ENCODE measurements at places on chromosomes 4 and X. TPM values are rescaled to one million over a fixed set of nuclear protein-coding genes. Genes with fewer than 3 reads are reported as not detected.

Gene SORCS2
- 1.2 TPM for total RNA-seq

DNA sequence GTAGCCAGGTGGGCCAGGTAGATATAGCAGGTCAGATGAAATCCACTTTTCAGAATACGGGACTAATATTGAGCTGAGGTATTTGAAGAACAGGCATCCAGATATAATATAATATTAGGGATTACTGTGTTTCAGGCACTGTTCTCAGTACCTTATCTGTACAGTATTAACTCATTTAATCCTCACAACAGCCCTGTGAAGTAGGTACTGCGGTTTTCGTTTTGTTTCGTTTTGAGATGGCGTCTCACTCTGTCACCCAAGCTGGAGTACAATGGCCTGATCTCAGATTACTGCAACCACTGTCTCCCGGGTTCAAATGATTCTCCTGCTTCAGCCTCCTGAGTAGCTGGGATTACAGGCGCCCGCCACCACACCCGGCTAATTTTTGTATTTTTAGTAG, 129.6 kb downstream of the IL1RAPL2 start:
- DNase-seq = no peak

- no peak for DNase-seq
Measured at GRCh38 chr4:8830611-8831200, 40.9 kb downstream of the HMX1 start.

Gene HSD17B13
- 0.08 TPM for total RNA-seq

DNA sequence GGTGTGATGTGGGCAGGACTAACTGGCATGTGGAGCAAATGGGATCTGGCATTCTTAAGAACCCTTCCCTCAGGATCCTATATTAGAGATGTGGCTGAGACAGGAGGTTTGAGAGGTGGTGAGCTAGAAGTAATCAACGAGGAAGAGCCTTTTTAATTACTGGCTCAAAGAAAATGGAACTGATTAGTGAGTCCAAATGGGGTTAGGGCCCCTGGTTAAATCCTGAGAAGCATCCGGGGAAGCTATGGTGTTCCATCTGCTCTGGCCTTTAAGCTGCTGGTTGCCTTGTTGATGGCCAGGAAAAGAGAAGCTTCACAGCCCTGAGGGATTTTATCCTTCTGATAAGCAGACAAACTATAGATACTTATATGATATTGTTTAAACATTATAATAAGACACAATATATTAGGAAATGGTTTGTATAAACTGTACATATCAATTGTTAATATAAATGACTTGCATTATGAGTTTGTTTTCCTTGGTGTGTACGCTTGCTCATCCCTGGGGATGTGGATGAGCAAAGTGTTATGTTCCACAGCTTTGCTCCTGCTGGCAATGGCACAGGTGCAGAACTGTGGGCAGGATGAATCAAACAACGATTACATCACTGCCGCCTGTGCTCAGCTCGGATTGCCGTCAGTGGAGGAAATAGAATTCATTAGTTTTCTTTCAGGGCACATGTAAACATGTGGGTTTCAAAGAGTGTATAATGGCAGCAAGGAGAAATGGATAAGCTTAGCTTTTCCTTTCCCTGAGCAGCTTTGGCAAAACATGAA, 328.6 kb upstream of the ARX start:
- DNase-seq = no peak

DNA sequence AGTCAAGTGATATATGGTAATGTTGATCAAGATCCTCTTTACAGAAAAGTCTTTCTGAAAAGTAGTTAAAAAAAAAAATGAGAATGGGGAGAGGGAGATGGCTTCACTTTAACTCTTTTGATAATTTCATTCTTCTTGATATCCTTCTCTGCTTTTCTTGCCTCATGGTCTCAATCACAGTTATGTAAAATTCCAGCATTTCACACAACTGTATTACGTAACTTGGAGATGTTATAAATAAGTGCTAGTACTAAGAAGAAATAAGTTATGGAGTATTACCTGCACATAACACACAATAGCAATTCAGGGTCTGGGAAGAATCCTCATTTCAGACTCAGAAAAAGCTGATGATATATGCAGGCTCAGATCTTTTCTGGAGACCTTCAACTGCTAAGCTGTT, 22.0 kb downstream of the RUFY3 start:
- DNase-seq = no peak

Gene FAM47B
- total RNA-seq = not detected

- no peak for DNase-seq
Measured at GRCh38 chr4:95095348-95095974, 337.7 kb downstream of the BMPR1B start.

Gene CAPN6
- total RNA-seq = not detected

DNA sequence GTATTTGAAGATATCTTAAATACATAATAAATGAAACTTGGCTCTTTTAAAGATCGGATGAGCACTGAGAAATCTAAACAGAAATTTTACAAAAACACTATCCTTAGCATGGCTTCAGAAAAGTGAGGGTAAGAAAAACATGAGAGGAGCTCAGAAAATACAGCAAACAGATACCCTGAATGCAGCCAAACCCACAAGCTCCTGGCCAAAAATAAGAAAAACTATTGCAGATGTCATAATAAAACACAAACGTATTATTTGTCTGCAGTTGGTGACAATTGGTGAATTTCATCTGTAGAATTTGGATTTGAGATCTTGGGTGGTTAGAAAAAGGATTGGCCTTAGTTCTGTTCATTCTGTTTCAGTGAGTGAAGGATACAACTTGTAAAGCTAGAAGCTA, 603.9 kb downstream of the INPP4B start:
- DNase-seq = no peak

GRCh38 chr4:12296366-12296765, 867.7 kb upstream of the HS3ST1 start:
- no peak for DNase-seq

GRCh38 chr4:84403656-84404055, 95.4 kb downstream of the NKX6-1 start:
- no peak for DNase-seq

Gene MAGEA12
- not detected for total RNA-seq

- DNase-seq = no peak
Measured at GRCh38 chr4:1991596-1992434, 17.0 kb downstream of the NELFA start.

Gene FAT4
- 6.7 TPM for total RNA-seq

DNA sequence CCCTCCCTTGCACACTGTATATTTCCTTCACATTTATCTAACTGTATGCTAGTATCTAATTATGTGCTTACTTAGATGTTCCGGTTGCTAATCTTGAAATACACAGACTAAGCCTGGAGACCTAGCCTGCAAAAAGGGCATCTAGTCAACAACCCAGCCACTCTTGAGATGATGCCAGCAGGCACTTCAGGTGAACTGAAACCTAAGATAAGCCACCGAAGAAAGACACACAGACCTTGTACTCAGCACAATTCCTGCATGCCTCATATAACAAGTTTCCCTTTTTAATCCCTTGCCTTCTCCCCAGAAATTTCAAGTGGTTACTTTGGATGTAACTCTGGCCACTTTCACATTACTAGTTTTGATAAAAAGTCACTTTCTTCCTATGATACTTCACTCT, 2506.6 kb downstream of the ARAP2 start:
- no peak for DNase-seq

Gene DGKK
- total RNA-seq = not detected

- DNase-seq = no peak
Measured at GRCh38 chrX:41688835-41689234, at the start of gene GPR34. TSS of gene GPR34 (plus strand) at chrX:41688973. CDS start at chrX:41695634, 6,661 bp downstream.

GRCh38 chrX:79524642-79525041, 157.5 kb upstream of the ITM2A start:
- no peak for DNase-seq

GRCh38 chr4:153222707-153223426, 18.6 kb downstream of the TRIM2 start:
- peak; percentile 54 for DNase-seq

Gene SPIN2A
- 0.22 TPM for total RNA-seq

DNA sequence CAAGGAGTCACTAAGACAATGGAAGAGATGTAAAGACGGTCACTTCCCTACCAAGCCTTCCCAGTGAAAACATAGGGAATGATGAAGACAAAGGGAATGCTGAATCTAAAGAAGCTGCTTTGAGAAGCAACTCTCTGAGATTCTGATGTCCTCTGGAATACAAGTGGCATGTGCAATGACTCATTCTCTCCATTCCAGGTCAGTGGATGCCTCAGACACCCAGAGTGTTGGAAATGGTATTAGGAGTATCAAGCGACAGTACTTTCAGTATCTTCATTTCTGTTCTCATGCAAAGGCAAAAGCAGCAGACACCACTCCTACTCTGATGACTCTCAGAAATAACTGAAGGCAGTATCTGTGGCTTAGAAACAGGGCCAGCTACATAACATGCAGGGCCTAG, 102.6 kb downstream of the FSTL5 start:
- DNase-seq = no peak

- DNase-seq = no peak
Measured at GRCh38 chrX:131609480-131609879, 65.6 kb downstream of the OR13H1 start.

GRCh38 chr4:113604955-113605354, 156.6 kb downstream of the CAMK2D start:
- DNase-seq = no peak

GRCh38 chr4:151434183-151434860, 25.3 kb downstream of the FHIP1A start:
- DNase-seq = no peak

GRCh38 chr4:1967512-1968149, 41.1 kb downstream of the NELFA start:
- DNase-seq = no peak

- no peak for DNase-seq
Measured at GRCh38 chr4:56235725-56236124, 151.6 kb downstream of the AASDH start.

- DNase-seq = no peak
Measured at GRCh38 chr4:6523251-6523650, 50.8 kb upstream of the PPP2R2C start.

GRCh38 chrX:42710452-42710851, 67.5 kb downstream of the PPP1R2C start:
- no peak for DNase-seq
